Erythroblast (primary cell): ENCODE measurements at places on chromosomes 12 and 14.

DNA sequence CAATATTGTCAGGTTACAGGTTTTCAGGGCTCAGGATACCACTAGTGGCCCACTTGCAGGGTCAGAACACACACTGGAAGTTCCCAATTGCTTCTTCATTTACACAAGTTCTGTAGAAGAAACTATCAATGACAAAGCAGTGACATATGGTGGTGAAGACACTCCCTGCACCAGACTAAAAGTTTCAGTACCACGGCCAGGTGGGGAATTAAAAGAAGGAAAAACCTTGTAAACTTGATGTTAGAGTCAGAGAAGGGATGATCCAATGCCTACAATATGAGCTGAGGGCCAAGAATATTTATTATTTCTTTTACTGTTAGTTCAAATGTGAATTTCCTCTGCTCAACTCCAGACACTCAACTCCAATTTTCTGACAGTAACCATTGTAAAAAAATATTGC lies 31.8 kb upstream of the CHST11 start:
- DNase-seq: no peak

DNA sequence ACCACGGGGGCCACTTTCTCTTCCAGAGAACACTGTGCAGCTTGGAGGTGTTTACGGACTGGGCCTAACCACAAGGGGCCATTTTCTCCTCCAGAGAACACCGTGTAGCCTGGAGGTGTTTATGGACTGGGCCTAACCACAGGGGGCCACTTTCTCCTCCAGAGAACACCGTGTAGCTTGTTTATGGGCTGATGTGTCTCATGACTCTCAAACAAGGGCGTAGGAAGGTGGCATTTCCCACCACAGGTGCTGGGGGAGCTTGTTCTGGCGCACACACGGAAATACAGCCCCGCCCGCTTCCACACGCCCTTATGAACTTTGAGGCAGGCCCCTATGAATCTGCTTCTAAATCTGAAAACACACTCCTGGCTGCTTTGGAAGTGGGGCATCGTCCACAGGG lies 174.6 kb upstream of the SFSWAP start:
- DNase-seq: no peak

GRCh38 chr14:91078095-91078737 lies 17.8 kb upstream of the RPS6KA5 start:
- no peak for DNase-seq

DNA sequence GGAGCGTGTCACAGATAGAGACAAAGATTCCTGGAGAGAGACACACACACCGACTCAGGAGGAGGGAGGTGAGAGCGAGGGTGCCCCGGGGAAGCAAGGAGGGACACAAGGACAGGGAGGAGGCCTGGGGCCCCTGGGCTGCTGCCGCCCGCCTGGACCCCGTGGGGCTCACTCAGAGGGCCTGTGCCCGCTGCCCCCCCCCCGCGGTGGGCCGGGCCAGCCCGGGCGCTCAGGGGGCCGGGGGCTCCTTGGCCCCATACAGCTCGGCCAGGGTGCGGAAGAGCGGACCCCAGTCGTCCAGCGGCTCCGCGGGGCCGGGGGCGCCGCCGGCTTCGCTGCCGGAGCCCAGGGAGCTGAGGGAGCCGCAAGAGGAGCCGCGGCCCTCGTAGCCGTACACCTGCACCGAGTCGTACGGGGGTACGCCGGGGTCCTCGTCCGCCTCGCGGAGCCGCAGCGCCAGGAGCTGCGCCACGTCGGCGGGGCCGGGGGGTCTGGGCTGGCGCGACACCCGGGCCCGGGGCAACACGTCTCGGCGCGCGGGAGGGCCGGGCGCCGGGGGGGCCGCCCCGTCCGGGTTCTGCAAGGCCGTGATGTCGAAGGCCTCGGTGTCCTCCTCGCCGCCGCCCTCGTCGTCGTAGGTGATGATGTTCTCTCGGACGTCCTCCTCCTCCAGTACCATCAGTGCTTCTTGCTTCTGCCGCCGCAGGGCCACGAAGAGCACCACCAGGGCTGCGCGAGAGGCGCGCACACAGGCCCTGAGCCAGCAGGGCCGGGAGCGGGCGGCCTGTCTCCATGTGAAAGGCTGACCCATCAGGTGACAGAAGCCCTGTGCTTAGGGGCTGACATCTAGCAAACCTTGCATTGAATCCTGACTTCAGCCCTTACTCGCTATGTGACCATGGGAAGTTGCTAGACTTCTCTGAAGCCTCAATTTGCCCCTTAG lies 6.0 kb downstream of the PSMB11 start:
- no peak for DNase-seq

DNA sequence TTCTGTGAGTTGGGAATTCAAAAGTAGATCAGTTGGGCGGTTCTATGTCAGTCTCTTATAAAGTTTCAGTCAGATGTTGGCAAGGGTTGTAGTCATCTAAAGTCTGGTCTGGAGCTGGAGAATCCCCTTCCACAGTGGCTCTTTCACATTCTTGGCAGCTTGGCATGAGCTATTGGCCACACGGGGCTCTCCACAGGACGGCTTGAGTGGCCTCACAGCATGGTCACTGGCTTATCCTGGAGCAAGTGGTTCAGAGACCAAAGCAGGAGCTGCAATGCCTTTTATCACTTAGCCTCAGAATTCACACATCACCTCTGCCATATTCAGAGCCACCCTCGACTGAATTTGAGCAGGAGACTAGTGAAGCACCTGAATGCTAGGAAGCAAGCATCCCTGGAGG lies 7.1 kb upstream of the KICS2 start:
- DNase-seq: no peak

DNA sequence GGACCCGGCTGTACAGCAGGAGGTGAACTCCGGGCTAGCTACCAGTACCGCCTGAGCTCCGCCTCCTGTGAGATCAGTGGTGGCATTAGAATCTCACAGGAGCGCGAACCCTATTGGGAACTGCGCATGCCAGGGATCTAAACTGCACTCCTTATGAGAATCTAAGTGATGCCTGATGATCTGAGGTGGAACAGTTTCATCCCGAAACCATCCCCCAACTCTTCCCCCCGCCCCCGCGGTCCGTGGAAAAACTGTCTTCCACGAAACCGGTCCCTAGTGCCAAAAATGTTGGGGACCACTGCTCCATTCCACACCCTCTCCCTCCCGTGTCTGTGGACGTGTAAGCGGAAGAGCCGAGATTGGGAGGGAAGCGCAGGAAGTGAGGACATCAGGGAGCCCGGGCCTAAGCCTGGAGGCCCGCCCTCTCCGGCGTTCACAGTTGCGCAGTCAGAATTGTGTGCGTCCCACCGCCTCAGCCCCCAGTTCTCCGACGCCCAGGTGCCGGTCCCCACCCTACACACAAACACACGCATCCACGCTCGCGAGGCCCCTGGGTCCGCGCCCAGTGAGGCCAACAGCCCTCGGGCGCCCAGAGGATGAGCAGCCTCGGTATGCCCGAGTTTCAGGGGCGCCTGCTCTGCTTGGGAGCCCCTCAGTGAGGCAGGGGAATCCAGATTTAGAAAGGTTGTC lies 1.8 kb upstream of the RNASE4 start:
- peak; percentile 70 for DNase-seq

GRCh38 chr12:48119078-48119833 lies at the start of gene PFKM:
Gene PFKM (plus strand): TSS chr12:48119364. CDS start chr12:48122775, 3,411 bp downstream.
- DNase-seq: peak; percentile 83

DNA sequence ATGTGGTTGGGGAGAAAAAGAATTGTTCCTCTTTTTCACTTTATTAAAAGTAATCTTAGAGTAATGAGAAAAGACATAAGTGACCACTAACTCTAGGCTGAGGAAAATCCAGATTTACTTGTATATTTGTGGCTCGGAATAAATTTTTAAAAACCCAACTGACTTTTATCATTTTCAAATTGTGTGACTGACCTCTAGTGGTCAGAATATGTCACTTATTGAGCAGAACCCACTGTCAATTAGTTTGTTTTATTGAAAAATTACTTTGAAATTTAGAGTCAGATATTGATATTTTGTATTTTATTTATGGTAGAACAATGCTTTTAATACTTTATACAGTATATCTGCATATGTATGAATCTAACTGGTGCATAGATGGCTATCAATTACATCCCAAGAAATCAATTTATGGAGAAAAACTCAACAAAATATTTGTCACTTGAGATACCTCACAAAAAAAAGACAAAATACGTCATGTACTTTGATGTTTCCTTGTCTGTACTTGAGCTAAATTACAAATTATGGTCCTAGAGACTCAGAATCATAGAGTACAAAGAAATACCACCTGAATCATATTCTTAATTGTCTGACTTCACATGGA lies 229.4 kb downstream of the CNTN1 start:
- DNase-seq: peak; percentile 1

DNA sequence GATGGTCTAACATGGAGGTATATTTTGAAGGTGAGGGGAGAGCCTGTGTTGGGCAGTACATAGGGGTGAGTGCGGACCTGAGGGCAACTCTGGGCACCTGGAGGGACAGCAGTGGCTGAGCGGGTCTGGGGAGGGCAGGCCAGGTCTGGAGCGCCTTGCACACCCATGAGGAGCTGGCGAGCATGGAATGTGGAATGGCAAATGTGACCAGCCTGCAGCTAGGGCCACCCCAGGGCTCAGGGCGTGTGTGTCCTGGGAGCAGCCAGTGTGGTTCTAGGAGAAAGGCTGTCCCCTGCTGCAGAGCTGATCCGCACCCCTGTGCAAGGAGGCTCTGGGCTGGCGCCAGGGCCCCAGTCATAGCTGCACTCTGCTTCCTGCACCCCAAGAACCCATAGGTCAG lies 24.5 kb downstream of the BCL7A start:
- no peak for DNase-seq

GRCh38 chr12:13197032-13197431 lies 506 bp downstream of the EMP1 start:
- no peak for DNase-seq

GRCh38 chr12:54370171-54370730 lies 6.0 kb upstream of the GPR84 start:
- DNase-seq: peak; percentile 71

DNA sequence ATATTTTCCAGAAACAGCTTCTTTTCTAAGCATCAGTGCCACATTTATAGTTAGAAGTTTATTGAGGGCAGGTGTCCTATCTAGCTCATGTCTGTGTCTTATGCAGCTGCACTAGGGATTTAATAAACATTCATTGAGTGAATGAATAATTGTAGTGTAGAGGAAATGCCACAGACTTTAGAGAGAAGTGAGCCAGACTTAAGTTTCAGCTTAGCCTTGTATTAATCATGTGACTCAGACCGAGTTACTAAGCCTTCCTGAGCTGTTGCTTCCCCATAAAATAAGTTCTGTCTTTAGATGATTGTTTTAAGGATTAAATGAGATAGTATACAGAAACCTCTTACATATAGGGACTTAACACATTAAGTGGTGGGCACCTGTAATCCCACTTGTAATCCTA lies 236.1 kb upstream of the DDHD1 start:
- no peak for DNase-seq

DNA sequence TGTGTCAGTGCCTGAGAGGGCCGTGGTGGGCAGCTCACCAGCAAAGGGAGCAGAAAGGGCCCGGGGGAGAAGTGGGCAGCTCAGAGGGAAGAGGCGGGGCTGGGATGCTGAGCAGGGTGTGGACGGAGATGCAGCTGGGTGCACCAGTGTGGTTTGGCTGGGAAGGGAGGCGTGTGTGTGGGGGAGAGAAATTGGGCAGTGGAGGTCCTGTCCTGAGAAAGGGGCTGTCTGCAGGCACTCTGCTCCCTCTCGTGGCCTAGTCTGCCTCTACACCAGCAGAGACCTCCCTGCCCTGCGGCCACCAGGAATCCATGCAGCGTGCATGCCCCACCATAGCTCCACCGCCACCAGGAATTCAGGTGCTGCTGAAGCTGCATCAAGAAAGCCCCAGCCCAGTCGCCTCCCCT lies 6.4 kb downstream of the TMEM121 start:
- DNase-seq: no peak

DNA sequence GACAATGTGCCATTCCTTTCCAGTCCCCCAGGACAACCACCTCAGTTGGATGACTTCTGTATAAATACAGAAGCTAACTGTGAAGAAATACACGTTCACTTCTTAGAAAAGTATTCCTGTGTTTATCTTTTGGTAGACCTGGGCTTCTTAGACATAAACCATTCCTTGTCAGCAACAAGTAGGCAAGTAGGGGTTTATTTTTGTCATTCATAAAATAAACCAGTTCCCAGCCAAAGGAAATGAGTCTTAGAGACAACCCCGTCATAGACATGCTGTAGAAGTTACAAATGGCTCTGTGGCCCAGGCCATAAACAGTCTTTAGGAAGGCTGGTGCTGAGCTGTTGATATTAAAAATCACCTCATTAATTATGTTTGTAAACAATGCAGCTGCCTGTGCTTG lies 243.2 kb downstream of the SPTSSA start:
- no peak for DNase-seq

GRCh38 chr14:106686533-106686932 lies 1160.2 kb downstream of the TMEM121 start:
- DNase-seq: no peak

DNA sequence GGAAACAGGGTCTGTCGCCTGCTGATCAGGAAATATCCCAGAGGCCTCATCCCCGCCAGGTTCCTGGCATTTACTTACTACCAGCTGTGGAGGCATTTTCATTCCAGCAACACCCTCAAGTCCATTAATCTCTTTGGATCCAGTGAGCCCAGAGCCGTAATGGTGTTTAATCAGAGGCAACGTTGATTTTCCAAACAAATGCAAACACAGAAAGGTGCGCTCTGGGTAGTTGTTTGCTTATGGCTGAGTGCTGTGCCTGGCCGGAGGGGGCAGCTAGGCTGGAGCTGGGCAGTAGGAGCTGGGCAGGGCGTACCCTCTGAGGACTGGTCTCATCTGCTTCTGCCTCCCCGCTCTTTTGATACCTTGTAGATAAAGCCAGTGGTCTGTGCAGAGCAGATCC lies 110.6 kb downstream of the ADCK1 start:
- DNase-seq: no peak

- no peak for DNase-seq
Measured at GRCh38 chr12:34392741-34393085, 370.4 kb downstream of the ALG10 start.

DNA sequence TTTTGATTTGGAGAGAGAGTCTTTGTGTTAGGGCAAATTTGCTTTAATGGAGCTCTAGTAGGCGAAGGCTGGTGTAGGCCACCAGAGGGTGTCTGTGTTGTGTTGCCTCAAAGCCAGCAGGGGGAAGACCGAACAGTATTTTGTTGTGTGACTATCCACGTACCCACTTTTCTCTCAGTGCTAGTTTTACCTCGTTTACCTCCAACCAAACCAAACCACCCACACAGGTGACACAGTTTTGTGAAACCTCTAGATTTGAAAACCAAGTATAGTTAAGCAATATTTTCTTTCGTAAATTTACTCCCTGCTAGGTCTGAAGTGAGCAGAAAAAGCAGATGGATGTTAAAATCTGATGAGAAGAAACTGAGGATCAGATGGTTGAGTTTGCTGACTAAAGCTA lies 36.3 kb upstream of the NPFF start:
- peak; percentile 59 for DNase-seq

DNA sequence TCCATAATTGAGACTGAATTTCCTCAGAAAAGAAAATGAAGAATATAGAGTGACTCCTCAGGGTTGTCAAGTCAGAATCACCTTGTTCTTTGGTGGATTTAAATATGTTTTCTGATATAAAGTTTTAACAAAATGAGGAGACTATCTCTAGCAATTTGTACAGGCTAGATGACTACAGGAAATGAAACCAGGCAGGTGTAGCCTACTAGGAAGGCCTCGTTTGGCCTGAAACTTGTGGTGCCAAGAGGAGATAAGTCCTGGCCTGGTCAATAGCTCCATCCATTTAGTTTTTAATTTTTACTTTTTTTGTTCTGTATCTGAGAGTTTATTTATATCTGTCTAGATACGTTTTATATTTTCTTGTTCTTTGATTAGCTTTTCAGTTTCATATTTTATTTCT lies 41.5 kb downstream of the SNAPC1 start:
- DNase-seq: no peak

- DNase-seq: no peak
Measured at GRCh38 chr12:47955059-47955458, 8.3 kb upstream of the TMEM106C start.

- DNase-seq: no peak
Measured at GRCh38 chr14:63076488-63076887, 31.2 kb upstream of the KCNH5 start.
